SW 1271 (cell line): ENCODE measurements at places on chromosomes 5 and 9.

DNA sequence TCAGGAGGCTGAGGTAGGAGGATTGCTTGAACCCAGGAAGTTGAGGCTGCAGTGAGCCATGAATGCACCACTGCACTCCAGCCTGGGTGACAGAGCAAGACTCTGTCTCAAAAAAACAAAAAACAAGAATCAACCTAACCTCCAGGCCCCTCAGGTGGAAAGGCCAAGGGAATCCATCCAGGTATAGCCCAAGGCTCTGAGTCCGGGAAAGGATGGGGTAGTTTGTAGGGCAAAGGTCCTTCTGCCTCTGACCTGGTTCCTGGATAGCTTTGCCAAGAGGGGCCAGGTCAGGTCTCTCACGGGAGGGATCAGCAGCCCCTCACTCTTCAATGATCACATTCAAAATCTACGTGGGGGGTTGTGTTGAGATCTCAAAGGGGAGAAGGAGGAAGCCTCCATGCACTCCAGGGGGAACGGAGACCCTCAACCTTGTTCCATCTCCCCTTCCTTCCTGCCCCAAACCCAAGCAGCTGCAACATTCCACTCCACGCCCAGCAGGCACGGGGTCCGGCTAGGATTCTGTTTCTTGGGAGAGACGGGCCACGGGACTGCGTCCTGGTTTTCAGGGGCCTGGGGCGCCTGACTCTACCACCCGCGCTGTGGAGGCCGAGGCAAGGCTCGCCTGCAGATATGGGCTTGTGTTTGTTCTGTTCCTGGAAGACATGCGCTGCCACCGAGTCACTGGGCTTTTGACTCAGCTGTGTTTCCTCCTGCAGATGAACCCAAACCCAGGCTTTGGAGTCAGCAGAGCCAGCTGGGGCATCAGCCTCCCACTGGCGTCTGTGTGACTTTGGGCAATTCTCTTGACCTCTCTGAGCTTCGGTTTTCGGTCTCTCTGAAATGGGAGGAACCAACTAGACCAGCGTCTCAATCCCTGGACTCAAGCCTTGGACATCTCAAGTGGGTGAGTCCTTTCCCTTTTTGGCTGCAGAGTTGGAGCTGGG, 35.5 kb downstream of the PLPP7 start:
- DNase-seq = no peak

GRCh38 chr5:116778032-116778431, 203.4 kb upstream of the SEMA6A start:
- no peak for DNase-seq

GRCh38 chr5:42908086-42908485, 96.4 kb upstream of the SELENOP start:
- no peak for DNase-seq

GRCh38 chr5:36393656-36394428, 92.1 kb upstream of the RANBP3L start:
- DNase-seq = no peak

DNA sequence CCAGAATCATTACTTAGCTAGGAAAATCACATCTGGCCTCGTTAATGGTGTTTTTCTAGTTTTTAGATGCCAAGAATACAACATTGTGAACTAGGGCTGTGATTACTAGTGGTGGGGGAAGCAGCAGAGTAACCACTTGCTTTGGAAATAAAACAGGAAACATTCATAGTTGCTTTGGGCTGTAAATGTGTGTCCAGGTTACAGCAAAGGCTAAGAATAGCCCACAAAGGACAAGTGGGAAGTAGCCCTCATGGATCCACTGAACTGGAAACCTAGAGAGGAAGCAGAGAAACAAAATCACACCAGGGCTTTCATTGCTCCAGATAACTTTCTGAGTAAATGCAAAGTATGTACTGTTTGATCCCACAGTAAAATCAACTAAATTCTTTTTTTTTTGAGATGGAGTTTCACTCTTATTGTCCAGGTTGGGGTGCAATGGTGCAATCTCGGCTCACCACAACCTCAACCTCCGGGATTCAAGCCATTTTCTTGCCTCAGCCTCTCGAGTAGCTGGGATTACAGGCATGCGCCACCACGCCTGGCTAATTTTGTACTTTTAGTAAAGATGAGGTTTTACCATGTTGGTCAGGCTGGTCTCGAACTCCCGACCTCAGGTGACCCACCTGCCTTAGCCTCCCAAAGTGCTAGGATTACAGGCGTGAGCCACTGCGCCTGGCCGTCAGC, 56.2 kb upstream of the TNFSF15 start:
- DNase-seq = no peak

DNA sequence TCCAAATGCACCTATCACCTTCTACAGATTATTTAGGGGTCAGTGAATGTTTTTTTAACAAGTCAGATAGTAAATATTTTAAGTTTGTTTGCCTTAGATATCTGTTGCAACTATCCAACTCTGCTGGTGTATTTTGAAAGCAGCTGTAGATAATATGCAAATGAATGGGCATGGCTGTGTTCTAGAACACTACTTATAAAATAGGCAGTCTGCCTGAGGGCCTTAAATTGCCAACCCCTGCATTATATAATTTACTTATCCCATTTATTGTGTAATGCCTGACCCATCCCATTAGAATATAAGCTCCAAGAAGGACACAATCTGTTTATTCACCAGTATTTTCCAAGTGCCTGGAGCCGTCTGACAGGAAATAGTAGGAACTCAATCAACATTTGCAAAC, 149.0 kb downstream of the TTC39B start:
- DNase-seq = no peak

DNA sequence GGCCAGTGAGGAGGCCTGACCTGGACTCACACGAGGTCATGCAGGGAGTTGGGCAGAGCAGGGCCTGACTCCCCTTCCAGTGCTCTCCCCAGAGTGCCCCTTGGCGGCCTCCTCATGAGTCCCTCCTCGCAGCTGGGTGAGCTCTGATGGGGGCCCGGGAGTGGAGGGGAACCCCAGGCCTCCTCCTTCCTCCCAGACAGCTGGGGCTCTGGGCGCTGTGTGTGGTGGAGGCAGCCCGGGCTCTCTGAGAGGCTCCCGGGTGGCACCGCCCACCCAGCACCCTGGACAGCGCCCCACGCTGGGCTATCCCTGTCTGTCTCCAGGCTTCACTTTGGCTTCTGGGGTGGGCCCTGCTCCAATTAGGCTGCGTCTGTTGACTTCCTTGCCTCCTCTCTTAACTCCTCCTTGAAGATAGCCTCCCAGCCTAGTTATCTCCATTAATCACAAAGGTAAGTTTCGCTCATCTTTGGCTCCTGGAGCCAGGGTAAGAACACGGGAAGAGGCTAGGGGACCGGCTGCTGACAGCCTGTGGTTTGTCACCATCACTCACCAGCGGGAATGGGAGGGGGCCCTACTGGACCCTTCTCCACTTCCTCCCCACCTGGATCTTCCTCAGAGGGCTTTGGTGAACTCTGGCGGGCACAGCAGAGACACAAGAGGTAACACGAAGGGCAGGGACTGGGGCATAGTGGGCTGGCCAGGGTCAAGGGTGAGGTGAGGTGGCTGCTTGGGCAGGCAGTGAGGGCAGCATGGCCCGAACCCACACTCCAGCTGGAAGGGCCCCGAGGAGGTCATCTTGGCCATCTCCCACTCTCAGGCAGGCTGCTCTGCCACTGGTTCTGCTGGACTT, 13.1 kb downstream of the PSD2 start:
- no peak for DNase-seq

DNA sequence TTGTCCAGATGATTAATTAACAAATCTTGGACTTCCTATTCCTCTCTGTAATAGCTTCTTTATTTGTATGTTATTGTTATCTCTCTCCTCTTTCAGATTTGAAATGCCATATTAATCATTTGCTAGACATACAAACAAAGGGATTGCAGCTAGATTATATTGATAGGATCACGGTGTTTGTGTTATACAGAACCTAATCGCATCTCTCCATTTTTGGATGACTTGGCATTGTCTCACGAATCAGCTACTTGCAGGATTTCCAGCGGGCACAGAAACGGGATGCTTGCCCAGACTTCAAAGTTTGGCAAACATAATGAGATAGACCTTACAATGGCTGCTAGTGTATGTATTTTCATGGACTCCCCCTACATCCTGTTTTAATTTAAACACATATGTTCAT, 368.1 kb downstream of the TLE4 start:
- DNase-seq = no peak

- no peak for DNase-seq
Observed at GRCh38 chr5:178589180-178590140, 733 bp downstream of the COL23A1 start.
